ENCODE measurements at places on chromosomes 2 and 18.
A peak's percentile ranks its signal among the peaks of the same experiment; 100 is the strongest.

- DNase-seq = no peak
Observed at GRCh38 chr18:25279133-25279532, 72.8 kb downstream of the ZNF521 start.

- peak; percentile 26 for DNase-seq
Observed at GRCh38 chr18:62663731-62664336, 51.5 kb upstream of the PHLPP1 start.

DNA sequence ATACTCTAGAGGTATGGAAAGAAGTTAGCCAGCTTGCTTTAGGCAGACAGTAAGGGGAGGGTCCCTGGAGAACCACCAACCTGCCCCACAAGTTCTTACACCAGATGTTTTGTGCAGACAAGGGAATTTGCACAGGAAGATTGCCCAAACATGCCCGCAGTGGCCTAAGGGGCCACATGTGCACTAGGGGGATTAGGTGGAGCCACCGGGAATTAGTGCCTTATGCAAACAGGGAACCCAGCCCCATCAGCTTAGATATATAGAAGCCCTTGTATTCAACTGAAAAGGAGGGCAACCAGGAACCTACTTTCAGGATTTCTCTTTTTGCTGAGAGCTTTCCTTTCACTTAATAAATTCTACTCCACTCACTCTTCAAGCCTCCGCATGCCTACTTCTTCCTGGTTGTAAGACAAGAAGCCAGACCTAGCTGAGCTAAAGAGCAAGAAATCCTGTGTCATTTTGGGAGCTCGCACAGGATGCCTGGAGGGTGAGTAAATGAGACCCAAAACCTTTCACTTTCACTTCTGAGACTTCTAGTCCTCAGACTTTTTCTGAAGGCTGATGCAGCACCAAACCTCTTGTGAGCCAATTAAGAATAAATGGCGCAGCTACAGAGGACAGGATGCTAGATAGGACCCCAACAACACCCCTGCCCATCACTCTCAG lies 146.3 kb downstream of the GCA start:
- DNase-seq = peak; percentile 56

DNA sequence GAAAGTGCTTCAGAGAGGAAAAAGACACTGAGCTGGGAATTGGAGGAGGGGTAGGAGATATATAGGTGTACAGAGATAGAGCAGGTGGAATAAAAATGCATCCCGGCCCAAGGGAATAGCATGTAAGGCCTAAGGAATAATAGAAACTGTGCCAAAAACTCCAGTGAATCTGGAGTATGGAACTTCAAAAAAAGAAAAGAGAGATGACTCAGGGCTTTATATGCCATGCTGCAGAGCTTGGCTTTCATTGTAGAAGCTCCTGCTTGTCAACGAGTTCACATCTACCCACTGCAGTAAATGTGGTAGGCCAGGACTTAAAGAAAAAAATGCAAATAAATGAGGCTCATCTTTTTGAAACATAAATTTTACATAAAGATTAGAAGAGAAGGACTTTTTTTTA lies 131.8 kb downstream of the MREG start:
- no peak for DNase-seq

- DNase-seq = no peak
Observed at GRCh38 chr2:102588213-102588939, 31.0 kb upstream of the SLC9A2 start.

GRCh38 chr2:148103946-148104345 lies 83.1 kb downstream of the MBD5 start:
- no peak for DNase-seq

DNA sequence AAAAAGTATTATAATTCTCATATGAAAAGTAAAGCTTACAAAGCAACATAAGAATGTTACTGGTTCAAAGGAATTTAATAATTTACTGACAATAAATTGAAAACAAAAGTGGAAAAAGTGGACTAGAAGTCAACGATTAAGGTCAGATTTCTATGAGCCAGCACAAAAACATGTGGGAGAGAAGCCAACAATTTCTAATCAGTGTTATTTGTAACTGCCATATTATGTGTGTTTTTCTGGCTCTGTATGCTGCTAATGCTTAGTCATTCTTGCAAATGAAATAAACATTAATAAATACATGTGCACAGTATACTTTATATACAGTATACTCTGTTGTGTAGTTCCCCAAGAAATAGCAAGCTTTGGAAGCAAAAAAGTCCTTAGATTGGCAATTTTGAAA lies 301.3 kb upstream of the RGPD4 start:
- DNase-seq = no peak

- peak; percentile 56 for DNase-seq
Observed at GRCh38 chr18:52237551-52237950, 102.4 kb upstream of the DCC start.

DNA sequence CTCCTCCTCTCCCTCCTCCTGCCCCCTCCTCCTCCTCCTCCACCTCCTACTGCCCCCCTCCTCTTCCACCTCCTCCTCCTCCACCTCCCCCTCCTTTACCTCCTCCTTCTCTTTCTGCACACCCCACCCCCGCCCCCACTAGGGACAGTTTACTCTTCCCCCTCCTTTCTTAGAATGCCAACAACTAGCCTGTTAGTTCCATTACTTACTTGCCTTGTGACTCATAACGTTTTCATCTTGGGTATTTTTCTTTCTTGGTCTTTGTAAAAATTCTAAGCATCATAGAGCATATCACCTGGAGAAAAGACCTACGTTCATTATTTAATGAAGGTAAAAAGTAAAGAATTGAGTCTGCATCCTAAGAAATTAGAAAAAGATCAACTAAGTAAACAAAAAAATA lies 165.3 kb downstream of the NEDD4L start:
- no peak for DNase-seq
